SK-N-SH (cell line): ENCODE measurements at places on chromosomes 1 and 21.

DNA sequence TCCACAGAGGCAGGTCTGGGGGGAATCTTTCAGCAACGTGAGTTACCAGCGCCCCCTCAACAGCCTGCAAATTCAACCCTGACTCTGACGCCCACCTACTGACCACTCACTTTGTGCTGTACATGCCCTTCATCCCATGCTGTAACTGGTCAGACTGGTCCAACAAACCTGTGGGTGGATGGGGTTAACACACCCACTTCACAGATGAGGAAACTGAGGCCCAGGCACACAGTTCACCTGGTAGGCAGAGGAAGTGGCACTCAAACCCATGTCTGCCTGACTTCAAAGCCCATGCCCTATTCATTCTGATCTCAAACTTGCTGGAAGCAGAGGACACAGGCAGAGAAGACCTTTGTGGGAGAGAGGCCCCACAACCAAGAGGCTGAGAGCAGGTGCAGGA, 172.9 kb downstream of the TRABD2B start:
- no peak for DNase-seq

DNA sequence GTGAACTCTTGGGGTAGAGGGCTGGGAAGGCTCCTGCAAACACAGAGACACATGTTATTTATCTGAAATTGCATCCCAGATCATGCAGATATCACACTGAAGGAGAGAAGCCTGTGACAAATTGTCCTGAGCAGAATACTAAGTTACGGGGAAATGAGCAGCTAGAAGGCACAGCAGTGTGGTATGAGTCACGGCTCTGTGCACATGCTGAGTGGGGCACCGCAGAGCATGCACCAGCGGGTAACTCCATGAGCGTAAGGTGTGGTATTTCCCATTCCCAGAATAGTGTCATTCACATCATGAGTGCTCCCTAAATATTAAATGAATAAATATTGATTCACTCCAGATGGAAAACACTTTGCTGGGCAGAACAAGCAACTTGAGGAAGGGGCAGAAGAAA, 21.3 kb upstream of the FCRL2 start:
- no peak for DNase-seq

DNA sequence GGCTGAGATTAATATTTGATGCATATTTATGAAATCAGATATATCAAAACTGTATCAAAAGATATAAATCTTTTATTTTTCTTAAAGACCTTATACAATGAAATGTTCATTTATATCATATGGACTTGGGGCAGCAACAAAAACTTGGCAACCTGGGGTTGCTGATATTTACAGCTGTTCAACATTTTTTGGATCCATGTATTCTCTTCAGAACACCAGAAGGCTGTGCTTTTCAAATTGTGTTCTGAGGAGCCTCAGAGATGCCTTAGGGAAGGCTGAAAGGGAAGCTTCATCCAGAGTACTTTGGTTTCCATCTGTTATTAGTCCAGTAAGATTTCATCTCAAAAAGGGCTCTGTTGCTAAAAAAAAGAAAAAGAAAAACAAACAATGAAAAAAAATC, 94.8 kb downstream of the DISC1 start:
- no peak for DNase-seq

DNA sequence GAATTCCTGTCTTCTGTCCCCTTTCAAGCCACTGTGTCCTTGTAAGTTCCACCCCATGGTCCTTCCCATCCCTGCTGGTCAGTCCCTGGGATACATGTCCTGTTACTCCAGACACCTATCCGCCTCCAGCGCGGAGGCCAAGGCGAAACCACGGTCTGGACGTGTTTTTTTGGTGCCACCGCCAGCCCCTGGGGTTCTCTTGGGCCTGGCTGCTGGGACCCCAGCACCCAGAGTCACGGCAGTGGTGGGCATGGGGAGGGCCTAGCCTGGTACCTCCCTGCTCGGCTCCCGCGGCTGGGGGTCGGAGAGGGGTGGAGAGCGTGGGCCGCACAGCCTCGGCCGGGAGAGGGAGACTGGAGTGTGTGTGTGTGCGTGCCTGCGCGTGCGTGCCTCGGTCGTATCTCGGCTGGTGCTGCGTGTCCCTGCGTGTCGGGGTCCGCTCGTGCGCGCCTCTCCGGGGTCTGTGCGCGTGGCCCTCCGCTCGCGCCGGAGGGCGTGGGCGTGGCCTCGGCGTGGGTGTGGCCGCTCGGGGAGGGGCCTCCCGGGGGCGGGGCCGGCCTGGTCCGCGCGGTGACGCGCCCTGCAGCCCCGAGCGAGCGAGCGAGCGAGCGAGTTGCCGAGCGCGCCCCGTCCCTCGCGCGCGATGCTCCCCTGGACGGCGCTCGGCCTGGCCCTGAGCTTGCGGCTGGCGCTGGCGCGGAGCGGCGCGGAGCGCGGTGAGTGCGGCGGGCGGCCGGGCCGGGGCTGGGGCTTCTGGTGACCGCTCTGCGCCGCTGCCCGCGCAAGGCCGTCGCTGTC, at the start of gene VWA1:
Gene VWA1, plus strand, starts transcription at position 585 of the 798 bp plus-strand sequence. Its CDS starts 59 bp downstream, at position 644.
- DNase-seq, result peak; percentile 99

DNA sequence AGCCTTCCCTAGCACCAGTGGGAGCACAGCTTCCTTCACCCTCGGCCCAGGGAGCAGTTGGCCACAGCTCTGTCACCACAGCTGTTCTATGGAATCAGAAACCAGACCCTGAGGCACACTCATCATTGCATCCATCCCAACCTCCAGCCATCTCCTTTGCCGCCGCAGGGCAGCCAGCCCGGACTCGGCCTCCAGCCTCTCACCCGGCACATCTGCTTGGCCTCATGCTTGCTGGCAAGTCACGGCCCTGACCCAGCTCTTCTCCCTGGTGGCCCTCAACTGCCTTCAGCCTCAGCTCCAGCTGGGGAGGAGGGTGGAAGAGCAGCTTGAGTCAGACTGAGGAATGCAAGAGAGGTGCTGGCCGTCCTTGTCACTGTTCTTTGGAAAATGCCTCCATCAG, 59.8 kb downstream of the TOR1AIP2 start:
- peak; percentile 49 for DNase-seq

- no peak for DNase-seq
Measured at GRCh38 chr1:190207733-190208132, 269.9 kb downstream of the BRINP3 start.

DNA sequence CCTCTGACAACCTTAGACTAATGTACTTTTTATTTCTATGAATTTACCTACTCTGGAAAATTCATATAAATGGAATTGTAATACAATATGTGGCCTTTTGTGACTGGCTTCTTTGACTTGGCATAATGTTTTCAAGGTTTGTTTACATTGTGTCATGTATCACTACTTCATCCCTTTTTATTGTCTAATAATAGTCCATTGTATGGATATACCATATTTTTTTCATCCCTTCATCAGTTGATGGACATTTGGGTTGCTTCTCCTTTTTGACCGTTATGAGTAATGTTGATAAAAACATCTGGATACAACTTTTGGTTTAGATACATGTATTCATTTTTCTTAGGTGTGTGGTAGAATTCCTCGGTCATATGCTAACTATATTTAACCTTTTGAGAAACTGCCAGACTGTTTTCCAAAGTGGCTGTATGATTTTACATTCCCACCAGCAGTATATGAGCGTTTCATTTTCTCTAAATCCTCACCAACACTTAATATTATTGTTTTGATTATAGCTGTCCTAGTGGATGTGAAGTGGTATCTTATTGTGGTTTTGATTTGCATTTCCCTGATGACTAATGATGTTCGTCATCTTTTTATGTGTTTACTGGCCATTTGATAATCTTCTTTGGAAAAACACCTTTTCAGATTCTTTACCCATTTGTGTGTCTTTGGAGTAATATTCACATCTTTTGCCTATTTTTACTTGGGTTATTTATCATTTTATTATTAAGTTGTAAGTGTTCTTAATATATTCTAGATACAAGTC, 3.5 kb downstream of the RO60 start:
- no peak for DNase-seq

- no peak for DNase-seq
Measured at GRCh38 chr1:230407351-230407750, 18.8 kb downstream of the PGBD5 start.

DNA sequence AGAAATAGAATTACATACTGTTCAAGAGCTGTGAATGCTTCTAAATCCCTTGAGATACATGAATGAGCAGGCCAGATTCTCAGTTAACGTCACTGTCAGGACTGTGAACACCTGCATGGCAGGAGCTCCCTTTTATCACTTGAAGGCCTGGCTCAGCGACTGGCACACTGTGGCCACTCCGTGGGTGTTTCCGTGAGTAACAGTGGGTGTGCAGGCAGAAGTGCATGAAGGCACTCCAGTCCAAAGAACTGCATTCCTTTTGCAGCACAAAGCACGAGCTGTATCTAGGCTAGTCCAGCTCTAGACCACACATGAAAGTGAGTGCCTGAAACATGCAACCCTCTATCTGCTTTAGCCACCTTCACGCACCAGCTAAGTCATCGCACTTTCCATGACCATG, 9.6 kb upstream of the SIM2 start:
- no peak for DNase-seq

- DNase-seq, result no peak
Measured at GRCh38 chr21:37921091-37921490, 4.8 kb upstream of the KCNJ6 start.

- DNase-seq, result no peak
Measured at GRCh38 chr1:226972931-226973330, 32.8 kb downstream of the COQ8A start.

DNA sequence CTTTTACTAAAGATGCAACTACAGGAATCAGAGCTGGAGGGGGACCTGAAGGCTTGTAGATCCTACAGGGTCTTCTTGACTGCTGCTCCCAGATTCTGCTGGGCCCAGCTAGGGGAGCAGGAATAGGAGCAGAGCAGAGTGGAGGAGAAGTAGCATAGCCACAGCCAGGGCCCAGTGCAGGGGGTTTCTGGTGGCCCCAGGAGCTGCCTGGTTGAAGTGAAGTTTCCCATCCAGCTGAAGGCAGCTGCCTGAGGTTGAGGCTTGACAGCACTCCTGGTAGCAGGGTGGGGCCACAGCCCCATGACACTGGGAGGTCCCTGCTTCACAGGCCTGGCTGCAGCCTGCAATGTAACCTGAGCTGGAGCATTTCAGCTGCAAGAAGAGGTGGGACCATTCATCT, 2.0 kb upstream of the INPP5B start:
- no peak for DNase-seq

DNA sequence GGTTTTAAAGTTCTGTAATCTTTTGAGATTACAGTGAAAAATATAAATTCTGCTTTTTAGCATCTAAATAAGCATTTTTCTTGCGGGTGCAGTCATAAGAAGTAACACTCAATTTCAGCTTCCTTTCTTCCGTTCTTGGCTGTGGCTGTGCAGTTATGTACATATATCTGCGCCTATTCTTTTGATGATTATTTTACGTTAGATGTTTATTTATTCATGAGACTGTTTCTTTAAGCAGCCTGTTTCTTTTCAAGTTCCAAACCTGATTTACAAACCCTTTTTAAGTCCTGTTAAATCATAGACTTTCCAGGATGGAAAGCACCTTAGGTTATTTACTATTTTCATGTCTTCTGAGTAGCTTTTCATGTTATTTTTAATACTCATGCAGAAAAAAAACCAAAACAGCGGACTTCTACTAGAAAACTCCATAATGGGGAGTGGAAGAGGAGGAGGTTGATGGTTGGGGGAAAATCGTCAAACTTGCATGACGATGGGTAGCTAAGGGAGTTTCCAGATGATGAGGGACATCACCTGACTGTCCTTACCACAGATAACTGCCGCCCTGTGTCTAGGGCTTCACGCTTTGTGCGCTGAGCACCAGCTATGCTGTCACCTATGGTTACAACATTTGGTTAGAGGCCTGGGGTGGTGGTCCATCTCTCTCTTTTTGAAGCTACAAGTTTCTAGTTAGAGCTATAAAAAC, 2.6 kb downstream of the PRDM2 start:
- no peak for DNase-seq
